ENCODE measurements at places on chromosomes 2 and 18.

GRCh38 chr2:172305066-172305465 lies 122.3 kb upstream of the ITGA6 start:
- DNase-seq, result no peak

- DNase-seq, result no peak
These were observed 2.4 kb downstream of the CD207 start for GRCh38 chr2:70833246-70833645.

GRCh38 chr2:3736112-3736511 lies 32.7 kb downstream of the DCDC2C start:
- DNase-seq, result no peak

DNA sequence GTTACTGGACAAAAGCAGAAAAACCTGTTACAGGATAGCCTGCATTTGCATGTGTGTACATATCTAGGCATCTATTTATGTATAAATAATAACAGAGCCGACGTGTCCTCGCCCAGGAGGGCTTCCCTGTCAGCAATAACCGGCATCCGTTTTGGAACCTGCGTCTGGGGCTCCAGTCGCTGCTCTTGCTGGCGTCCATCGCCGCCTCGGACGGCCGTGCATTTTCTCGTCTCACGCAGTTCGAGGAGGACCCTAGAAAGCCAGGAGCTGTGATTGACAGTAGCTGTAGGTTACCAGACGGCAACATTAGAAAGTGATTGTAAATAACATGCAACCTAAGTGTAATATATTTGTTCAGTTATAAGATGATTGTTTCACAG lies 132.6 kb downstream of the NFATC1 start:
- no peak for DNase-seq

DNA sequence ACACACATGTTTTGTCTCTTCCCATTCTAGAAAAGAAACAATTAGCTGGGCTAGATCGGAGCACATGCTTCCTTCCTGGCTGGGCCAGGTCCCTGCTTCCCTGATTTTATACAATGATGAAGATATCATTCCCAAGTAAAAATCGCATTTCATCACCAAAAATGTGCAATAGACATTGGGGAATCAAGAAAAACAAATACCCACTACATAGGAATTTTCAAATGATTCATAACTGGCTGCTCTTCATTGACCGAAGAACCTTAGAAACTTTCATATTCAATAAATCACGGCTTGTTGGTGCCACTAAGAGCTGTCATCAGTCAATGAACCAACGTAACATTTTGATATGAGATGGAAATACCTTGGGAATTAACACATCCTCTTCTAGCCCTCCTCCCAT lies 373.6 kb upstream of the TRIB2 start:
- DNase-seq, result no peak

DNA sequence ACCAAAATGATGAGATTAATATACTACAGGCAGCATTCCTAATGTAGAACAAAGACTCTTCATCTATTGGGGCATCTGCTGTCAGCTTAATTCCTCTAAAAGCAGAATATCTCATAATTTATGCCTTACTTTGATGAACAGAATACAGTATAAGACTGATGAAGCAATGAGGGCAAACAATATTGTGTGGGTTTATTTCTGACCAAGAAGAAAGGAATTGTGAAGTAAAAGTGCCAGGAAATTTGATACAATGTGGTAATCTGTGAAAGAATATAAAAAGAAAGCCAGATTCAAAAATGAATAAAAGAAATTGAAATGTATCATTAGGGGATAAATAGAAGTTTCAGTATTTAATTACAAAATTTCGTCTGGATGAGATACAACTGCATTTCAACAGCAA lies 78.8 kb upstream of the TTC21B start:
- DNase-seq, result no peak

GRCh38 chr2:109139002-109139401 lies 10.0 kb downstream of the SH3RF3 start:
- DNase-seq, result no peak
